ENCODE measurements at places on chromosomes 6 and 20.

- DNase-seq: no peak
These were observed 1.8 kb downstream of the MOXD1 start for GRCh38 chr6:132399376-132400074.

GRCh38 chr6:101853231-101854085 lies 459.9 kb downstream of the GRIK2 start:
- no peak for DNase-seq

GRCh38 chr6:143958839-143959399 lies 49.1 kb downstream of the PLAGL1 start:
- DNase-seq: no peak

DNA sequence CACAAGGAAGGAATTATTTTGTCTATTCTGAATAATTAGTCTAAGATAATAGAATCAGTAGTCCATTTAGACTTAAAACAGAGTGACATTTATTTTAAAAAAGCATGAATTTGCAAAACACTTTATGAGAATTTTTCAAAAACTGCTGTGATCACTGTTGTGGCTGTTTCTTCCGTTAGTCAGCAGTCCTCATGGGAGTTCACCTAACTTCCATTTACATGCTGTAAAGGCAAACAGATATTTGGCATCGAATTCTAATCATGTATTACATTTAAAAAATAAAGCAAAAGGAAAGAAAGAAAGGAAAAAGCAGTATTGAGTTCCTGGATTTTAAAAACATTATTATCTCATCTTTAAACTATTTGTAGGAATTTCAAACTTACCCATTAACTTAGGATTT lies 111.8 kb downstream of the MTHFD1L start:
- DNase-seq: no peak

GRCh38 chr6:68994521-68994920 lies 359.4 kb downstream of the ADGRB3 start:
- no peak for DNase-seq

DNA sequence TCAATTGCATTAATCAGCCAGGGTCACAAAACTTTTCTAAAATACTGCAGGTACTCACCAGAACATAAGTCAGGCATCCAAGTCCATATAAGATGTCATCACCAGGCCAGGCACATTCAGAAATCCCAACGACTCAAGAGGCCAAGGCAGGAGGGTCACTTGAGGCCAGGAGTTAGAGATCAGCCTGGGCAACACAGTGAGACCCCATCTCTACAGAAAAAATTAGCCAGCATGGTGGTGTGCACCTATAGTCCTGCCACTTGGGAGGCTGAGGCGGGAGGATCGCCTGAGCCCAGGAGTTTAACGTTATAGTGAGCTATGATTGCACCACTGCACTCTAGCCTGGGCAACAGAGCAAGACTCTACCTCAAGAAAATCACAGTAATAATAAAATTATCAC lies 278.4 kb upstream of the PLN start:
- no peak for DNase-seq

GRCh38 chr20:13525225-13525940 lies 113.3 kb downstream of the TASP1 start:
- no peak for DNase-seq

- DNase-seq: no peak
These were observed 46.1 kb downstream of the POU3F2 start for GRCh38 chr6:98880486-98880885.

DNA sequence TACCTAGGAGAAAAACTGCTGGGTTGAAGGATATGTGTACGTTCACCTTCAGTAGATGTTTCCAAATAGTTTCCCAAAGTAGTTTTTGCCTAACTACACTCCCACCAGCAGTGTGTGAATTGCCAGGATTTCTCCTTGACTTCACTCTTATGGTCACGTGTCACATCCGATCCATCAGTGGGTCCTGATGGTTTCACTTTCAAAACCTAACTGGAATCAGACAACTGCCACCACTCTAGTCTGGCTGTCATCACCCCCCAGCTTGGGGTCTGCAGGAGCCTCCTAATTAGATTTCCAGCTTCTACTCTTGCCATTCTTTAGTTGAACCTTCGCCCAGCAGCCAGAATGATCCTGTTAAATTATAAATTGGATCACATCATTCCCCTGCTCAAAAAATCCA lies 8.5 kb upstream of the SLC12A5 start:
- no peak for DNase-seq

DNA sequence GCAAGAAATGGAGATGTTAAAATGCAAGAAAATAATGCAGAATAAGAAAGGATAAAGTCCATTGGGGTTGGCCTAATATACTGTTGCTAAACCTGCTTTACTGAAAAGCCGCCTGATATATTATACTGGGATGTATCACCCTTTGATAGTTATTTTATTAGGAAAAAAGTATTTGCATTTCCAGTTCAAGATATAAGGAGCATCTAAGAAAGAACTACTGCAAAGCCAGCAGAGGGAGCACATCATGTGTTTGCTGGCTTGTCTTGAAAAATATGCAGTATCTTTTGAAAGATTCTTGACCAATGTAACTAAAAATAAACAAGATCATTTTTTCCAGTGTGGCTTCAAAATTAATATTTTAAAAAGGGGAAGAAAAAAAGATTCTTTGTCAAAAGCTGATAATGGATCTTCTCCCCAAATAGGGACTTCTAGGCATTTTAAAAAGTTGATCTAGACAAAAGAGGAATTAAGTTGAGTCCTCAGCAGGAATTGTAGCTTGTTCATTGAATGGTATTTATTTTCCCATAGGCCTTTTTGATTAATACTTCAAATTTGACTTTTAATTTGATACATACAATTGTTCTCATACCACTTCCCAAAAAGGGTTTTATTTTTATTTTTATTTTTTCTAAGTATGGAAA lies 214.9 kb downstream of the ZFAND3 start:
- no peak for DNase-seq
